ENCODE measurements at places on chromosomes 4 and X.

DNA sequence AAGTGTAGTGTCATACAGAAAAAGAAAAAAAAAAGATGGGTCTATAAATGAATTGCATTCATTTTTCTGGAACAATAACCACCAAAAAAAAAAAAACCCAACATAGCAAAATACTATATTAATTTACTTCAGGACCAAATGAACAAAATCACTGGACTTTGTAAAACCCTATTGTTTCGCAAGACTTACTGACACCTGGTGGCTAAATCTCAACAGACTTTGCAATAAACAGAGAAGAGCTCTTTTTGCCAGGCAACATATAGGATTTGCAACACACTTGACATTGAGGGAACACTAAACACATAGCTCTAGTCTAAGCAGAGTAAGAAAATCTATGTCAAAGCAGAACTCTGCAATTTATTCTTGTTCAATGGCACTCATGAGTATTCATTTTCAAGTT is 990.2 kb downstream of the STPG2 start:
- DNase-seq = peak; percentile 29

DNA sequence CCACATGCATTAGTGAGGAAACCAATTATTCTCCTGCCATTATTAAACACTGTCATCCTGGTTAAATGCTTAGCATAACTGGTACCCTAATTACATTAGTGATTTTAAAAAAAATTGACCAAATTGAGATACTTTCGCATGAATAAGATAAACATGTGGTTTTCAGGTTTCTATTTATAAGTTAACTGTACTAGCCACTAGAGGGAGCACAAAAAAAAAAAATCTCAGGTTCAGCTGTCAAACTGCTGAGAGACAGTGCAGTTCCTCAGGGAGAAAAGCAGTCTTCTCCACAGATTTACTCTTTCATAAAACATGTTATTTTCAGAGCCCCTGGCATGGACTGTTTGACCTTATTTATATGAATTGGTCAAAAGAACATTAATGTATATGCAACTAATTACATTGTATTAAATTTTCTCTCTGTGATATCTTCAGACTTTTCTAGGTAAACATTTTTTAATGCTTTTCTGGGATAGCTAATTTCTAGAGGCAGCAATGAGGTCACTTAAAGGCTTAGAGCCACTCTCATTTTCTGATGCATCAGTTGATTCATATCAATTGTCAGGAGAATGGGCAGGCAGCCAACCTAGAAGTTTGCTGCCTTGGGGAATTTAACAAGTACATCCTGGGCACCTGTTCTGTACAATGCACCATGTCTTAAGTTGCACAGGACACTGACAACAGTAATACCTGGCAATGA is 167.5 kb downstream of the CDS1 start:
- DNase-seq = peak; percentile 50

- no peak for DNase-seq
Observed at GRCh38 chrX:4800756-4801155, 1087.3 kb upstream of the PRKX start.

DNA sequence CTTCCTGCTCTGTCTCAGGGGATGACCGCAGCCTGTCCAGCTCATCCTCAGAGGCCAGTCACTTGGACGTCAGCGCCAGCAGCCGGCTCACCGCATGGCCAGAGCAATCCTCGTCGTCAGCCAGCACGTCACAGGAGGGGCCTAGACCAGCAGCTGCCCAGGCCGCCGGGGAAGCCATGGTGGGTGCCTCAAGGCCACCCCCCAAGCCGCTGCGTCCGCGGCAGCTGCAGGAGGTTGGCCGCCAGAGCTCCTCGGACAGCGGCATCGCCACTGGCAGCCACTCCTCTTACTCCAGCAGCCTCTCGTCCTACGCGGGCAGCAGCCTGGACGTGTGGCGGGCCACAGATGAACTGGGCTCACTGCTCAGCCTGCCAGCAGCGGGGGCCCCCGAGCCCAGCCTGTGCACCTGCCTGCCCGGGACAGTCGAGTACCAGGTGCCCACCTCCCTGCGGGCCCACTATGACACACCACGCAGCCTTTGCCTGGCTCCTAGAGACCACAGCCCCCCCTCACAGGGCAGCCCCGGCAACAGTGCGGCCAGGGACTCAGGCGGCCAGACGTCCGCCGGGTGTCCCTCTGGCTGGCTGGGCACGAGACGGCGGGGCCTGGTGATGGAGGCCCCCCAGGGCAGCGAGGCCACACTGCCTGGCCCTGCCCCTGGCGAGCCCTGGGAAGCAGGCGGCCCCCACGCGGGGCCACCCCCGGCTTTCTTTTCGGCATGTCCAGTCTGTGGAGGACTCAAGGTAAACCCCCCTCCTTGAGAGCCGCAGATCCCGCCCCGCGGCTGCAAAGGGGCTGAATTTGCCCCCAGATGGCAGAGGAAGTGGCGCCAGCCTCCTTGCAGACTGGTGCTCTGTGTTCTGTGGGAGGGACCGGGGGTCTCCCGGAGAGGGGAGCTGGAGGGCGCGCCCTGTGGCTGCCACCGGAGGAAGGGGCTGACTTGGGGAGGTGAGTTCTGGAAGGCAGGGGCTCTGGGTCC is 29.9 kb downstream of the DOK7 start:
- DNase-seq = no peak

DNA sequence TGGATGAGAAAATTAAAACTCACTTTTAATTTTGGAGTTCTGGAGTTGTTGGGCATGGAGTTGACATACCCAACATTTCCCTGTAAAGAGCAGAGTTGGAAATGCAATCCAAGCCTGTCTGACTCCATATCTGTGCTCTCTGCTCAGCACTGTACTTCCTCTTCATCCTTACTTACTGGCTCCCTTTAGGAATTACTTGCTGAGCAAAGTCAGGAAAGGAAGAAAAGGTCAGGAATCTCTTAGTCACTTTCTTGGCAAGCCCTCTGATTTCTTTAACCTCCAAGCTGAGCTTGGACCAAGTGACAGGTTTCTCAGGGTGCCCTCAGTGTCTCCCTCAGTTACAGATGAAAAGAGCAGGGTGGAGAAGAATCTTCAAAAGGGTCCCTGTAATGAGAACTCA is 501.5 kb downstream of the ZIC3 start:
- DNase-seq = no peak

- peak; percentile 6 for DNase-seq
Observed at GRCh38 chrX:39201305-39201990, 400.2 kb downstream of the MID1IP1 start.

DNA sequence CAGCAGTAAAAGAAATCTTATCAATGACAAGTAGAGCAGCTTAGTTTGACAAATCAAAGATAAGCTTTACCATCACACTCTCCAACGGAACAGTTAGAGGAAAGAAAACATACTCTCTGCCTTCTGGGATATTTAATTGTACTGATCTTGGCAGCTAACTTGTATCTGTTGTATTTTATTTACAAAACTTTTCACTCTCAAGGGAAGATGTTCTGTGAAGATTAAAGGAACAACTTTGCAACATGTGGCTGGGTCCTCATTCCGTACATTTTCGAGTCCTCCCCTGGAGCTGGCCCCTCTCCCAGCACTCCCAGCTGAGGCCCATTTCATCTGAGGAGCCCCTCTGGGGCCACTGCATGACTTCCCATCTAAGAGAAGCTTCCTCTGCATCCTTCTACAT is 74.4 kb downstream of the RPS3A start:
- no peak for DNase-seq

DNA sequence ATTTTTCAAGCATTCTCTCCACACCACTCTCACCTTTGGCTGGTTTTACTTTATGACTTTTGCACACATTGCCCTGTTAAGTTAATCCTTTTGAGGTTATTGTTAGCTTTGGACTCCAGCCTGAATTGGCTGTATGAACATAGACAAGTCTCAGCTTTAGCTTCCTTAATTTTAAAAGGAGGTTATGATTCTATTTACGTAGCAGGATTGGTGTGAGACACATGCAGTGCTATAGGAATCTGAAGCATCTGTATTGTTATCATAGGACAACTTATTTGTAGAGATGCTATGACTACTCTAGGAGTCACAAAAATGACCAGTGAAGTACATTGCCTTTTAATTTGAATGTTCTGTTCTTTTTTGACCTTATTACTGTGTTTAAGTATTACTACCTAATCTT is 15.7 kb downstream of the PGAM4 start:
- no peak for DNase-seq

- no peak for DNase-seq
Observed at GRCh38 chrX:7446815-7447214, 298.9 kb upstream of the PUDP start.

DNA sequence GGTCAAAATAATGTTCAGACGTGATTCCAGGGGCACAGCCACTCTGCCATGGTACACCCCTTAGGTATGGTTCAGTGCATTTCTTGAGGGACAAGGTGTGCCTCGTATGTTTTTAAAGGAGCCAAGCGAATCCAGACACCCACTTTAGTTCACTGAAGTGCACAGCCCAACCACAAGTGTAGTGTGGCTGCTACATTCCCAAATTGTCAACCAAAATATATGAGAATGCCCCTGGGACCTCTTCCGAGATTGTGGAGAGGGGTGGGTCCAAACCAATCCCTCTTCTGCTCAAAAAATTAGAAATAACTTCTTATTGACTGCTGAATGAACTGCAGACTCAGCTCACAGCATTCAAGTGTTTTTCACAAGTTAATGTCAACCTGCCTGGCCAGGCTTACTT is 7.4 kb upstream of the BRS3 start:
- no peak for DNase-seq

DNA sequence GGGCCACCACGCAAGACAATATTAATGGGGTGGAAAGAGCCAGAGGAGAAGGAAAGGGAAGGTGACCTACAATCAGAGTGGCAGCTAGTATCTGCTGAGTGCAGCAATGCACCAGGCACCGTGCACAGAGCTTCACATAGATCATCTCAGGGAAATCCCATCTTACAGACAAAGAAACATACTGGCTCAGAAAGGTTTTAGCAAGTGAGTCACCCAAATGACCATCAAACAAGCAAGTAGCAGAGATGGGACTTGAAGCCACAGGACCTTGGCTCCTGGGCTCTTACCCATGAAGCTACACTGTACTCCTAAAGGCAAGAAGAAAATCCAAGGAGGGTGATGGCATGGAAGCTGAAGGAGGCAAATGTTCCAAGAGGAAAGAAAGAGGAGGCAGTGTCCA is 6.8 kb downstream of the ANXA5 start:
- no peak for DNase-seq

DNA sequence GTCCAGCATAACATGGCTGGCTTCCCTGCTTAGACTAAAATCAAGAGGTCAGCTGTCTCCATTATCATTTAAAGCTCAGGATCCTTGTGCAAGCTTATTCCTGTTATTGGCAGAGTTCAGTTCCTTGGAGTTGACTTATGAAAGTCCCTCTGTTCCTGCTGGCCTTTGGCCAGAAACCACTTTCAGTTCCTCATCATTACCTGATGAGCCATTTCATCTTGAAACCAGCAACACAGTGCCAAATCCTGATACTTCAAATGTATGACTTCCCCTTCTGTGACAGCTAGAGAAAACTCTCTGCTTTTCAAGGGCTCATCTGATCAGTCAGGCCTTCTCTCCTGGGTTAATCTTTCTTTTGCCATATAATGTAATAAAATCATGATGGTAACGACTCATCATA is 110.6 kb upstream of the FSTL5 start:
- DNase-seq = peak; percentile 49

DNA sequence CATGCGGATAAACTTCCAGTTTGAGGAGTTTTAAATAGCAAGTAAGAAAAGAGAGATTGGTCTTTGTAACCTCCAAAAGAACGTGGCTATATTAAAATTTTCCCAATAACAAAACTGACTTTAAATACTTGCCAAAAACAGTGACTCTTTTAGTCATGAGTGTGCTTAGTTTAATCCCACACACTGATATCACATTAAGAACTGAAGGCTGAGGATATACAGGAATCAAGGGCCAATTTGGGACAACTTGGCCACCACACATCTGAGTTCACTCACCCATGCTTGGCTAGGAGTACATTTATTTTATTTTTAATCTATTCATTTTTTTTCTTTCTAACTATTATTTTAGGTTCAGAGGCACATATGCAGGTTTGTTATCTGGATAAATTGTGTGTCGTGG is 110.2 kb downstream of the APBB2 start:
- DNase-seq = no peak

- DNase-seq = no peak
Observed at GRCh38 chr4:89625599-89626293, 211.2 kb downstream of the SNCA start.

DNA sequence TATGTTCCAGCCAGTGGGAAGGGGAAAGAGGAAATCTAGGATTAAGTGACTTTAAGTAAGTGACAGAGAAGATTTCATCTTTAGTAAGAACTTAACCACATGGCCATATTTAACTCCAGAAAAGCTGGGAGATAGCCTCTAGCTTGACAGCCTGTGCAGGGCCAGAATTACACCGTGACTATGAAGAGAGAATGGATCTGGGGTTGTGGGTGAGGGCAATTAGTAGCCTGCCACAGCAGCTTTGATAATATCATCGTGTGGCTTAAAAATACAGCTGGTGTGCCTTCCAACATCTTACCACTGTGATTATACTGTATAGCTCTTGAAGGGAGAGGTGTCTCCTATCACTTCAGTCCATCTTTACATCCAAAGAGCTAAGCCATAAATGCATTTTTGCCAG is 57.6 kb upstream of the TBC1D9 start:
- no peak for DNase-seq

- DNase-seq = peak; percentile 65
Observed at GRCh38 chrX:24167719-24168472, 18.4 kb downstream of the ZFX start.

DNA sequence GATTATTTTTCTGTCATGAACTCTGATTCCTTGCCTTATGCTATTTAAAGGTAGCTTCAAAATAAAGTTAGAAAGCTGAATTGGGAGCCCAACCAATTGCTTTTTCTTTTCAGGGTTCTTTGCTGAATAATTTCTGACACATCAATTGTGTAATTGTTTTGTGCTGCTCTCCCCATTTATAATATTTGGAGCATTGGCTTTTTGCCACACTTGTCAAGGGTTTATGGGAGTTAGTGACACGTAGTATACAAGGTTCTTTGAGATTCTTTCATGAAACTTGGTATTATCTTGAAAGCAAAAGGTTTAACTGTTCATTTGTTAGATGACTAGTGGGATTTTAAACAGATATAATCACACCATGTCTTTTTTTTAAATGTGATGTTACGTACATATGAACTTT is 80.9 kb downstream of the POLA1 start:
- DNase-seq = no peak

DNA sequence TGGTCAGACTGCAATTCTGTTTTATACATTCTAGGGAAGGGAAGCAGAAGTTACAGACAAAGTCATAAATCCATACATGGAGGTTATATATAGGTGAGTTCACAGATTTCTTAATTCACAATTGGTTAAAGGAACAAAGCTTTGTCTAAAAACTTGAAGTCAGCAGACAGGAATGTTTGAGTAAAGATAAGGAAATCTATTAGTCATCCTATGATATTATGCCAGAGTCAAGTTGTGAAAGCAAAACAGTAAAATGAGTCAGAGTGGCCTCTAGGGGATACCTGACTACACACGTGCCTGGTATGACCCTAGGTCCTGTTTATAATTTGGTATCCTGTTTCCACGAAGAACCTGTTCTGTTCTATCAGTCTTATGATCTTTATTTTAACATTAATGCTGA is 31.5 kb downstream of the ACTRT1 start:
- DNase-seq = no peak

GRCh38 chr4:6425336-6425735 is 47.1 kb downstream of the PPP2R2C start:
- DNase-seq = no peak

- DNase-seq = peak; percentile 83
Observed at GRCh38 chr4:169009286-169010124, 550 bp downstream of the CBR4 start.

GRCh38 chrX:27671234-27671633 is 81.1 kb downstream of the DCAF8L2 start:
- no peak for DNase-seq

Measured in common myeloid progenitor, CD34-positive (primary cell).